GM23338 (cell line): ENCODE measurements at places on chromosomes 2 and 18. TPM values are rescaled to one million over a fixed set of nuclear protein-coding genes. Genes with fewer than 3 reads are reported as not detected.

FAM237A gene
- total RNA-seq, result not detected in 2 replicates

C2orf72 gene
- 1.3 and 1.4 TPM in 2 replicates for total RNA-seq

FAM110C gene
- 20.9 and 24.8 TPM in 2 replicates for total RNA-seq

TCF23 gene
- 0.07 TPM in 1 of 2 replicates, not detected in the other for total RNA-seq

BIRC6 gene
- 87.1 and 131 TPM in 2 replicates for total RNA-seq

CNTNAP5 gene
- 0.08 and 0.49 TPM in 2 replicates for total RNA-seq

DES gene
- 2.0 and 6.1 TPM in 2 replicates for total RNA-seq

OSGEPL1 gene
- total RNA-seq, result 19.9 and 23.1 TPM in 2 replicates

RTTN gene
- 24.1 and 31.0 TPM in 2 replicates for total RNA-seq

BOK gene
- 33.4 and 36.7 TPM in 2 replicates for total RNA-seq
